Left forelimb (tissue), 1 donor: ENCODE measurements at places on chromosomes 1 and 21.

- DNase-seq: no peak
Measured at GRCh38 chr1:29152046-29152805, 28.5 kb upstream of the TMEM200B start.

DNA sequence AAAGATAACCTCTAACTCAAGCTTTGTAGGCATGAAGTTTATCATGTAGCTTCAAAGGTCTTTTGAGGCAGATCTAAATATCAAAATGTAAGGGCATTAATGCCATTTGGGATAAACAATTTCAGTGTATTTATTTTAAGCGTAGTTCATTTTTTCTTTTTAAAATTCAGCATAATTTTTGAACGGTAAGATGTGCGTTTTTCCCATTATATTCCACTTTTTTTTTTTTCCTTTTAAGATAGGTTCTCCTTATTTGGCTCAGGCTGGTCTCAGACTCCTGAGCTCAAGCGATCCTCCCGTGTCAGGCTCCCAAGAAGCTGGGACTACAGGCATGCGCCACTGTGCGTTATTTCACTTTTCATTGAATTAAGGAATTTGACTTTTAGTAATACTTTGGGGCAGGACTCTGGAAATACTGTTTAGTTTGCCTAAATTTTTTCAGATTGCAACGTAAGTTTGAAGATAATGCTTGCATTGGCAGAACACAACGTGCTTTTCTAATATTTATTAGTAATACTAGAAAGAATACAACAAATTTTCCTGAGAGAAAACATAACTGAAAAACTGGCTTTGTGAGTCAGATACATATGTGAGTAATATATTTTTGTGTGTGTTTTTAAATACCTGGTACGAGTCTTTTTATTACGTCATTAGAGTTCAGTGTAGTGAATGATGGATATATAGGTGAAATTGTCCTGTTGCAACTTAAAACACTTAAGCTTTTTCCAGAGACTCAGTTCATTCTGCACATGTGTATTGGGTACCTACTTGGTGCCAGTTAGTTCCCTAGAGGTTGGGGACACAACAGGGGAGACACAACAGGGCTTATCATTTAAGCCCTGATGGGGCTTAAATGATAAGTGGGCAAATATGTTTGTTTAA is 2.2 kb downstream of the RALGPS2 start:
- DNase-seq: no peak

DNA sequence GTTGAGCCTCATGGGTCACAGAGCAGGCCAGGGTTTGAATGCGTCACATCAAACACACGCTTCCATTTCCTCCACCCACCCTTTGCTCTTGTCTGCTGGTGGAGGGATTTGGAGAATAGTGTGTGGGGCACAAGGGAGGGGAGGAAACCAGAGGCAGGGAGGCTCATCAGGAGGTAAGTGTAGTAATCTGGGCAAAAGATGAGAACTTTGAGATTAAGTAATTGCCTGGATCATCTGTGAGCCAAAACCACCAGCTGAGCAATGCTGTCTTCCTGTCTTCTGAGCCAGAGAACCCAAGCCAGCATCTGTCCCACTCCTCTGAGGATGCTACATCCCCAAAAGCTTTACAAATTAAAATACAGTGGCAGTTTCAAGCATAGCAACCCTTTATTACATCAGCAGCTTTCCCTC is 45.2 kb downstream of the C8B start:
- DNase-seq: no peak

- no peak for DNase-seq
Measured at GRCh38 chr21:15617964-15618363, 111.8 kb upstream of the USP25 start.

DNA sequence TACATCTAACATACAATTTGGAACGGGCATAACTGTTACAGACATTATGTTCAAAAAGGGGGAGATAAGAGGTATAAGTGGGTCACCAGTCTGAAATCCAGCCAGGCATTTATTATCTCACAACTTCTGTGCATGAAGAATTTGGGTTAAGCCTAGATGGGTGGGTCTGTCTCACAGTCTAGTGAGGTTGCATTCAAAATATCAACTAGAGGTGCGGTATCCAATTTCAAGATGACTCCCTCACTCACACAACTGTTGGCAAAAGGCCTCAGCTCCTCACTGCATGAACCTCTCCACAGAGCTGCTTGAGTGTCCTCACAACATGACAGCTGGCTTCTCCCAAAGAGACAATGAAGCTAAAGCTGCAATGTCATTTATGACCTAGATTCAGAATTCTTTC is 4.7 kb downstream of the AUNIP start:
- DNase-seq: no peak

GRCh38 chr21:46188226-46189212 is 4.3 kb upstream of the SPATC1L start:
- no peak for DNase-seq
